ENCODE measurements at places on chromosomes 6 and 20.

- DNase-seq, result no peak
These were observed 853.8 kb upstream of the FLRT3 start for GRCh38 chr20:15191082-15191723.

DNA sequence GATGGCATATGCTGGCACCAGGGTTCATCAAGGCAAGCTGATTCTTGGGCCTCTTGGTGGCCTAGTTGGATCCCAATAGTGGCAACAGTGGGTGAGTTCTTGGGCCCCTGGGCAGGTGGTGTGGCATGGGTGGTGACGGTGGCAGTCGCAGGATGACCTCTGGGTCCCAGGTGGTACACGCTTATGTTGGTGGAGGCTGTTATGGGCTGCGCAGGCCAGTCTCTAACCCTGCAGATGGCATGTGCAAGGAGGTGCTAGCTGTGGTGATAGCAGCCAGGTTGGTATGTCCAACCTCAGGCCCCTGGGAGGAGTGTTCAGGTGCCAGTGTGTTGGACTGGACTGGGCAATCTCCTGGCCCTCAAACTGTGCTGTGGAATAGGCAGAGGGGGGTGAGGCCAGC is 46.2 kb downstream of the CYB5R4 start:
- no peak for DNase-seq

GRCh38 chr6:56595490-56596122 is 47.1 kb downstream of the DST start:
- DNase-seq, result peak; percentile 30

DNA sequence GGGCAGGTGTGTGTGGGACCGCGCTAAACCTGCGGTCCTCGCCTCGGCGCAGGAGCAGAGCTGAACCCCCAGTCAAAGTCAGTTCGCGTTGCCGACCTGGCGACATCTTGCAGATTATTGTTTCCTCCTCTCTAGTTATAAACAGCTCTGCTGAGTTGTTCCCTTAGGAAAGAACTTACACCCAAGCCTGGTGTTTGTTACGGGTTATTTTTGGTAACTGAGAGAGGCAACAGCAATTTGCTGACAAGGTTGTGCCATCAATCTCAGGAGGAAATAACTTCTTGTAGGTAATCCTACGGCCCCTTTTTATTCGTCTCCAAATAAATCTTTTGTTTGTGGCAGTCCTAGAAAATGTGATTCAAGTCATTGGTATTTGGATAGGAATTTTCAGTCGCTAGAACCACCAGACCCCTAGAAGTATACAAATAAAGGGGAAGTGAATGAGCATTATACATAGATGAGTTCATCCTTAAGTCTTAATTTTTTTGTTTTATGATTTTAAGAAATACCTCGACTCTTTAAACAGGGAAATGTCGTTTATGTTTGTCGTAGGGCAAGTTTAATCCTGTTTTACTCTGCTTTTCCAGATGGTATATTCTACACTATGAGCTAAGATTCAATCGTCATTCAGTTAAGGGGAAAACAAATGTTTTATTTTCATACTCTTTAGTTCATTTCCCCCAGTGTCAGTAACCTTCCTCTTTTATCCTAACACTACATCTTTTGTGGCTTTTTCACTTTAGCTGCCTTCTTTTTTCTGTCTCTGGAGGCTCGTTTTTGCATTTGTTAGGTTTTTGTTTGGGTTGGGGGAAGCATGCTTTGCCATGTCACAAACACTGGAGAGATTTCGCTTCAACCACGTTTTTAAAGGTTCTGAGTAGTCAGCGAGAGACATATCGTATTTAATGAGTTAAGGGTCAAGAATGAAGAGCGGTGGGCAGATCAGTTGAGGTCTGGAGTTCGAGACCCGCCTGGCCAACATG is 1.2 kb downstream of the PM20D2 start:
- DNase-seq, result peak; percentile 65

DNA sequence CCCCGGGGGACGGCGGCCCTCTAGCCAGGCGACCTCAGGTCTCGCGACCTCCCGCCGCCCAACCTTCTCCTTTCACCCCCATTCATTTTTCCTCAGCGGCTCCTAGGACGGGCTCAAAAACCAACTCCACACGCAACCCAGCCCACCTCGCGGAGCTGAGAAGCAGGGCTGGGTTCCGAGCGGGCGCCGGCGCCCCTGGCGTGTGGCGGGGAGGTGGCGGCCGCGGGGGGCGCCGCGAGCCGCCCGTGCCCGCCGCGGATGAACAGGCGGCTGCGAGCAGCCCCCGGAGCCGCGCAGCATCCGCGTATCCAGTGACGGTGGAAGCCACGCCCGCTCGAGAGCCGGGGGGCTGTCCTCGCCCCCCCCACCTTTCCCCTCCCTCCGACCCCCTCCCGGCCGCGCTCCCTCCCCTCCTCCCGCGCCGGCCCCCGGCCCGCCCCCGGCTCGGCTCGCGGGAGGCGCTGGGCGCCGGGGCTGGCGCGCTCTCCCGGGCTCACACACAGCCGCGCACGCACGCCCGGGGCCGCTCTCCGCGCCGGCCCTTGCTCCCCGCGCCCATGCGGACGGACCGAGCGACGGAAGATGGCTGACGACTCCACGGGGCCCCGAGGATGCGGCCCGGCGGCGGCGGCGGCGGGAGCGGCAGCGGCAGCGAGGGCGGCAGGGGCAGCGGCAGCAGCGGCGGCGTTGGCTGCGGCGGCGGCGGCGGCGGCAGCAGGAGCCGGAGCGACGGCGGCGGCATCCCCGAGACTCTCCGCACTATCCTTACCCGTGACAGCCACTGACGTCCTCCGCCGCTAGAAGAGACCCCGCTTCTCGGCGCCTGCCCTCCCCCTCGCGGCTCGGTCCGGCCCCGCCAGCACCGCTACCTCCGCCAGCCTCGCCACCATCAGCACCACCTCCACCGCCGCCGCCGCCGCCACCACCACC is at the start of gene SOBP:
Gene SOBP, plus strand, starts transcription at position 482 of the 930 bp plus-strand sequence. CDS start 500 bp downstream, outside the sequence.
- peak; percentile 47 for DNase-seq

- no peak for DNase-seq
These were observed 17.8 kb upstream of the SCAF8 start for GRCh38 chr6:154715446-154715845.

GRCh38 chr6:129183187-129183591 is 300.3 kb downstream of the LAMA2 start:
- DNase-seq, result no peak

GRCh38 chr6:1865585-1865984 is 255.9 kb downstream of the FOXC1 start:
- DNase-seq, result no peak

DNA sequence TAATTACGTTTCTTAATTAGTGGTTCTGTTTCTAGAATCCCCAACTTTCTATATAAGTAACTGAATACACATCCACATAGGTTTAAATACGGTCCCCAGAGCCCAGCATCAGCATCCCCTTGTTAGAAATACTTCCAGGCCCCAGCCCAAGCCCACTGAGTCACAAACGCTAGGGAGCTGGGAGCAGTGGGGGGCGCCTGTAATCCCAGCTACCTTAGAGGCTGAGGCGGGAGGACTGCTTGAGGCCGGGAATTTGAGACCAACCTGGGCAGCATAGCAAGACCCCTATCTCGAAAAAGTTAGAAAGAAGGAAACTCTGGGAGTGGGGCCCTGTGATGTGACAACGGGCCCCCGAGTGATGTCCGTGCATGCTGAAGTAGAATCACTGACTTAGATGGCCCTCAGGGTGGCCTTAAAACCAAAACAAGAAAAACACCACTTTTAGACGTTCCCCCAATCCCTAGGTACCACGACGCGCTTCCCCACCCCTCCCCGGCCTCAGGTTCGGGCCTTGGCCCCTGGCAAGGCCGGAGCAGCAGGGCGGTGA is 1.3 kb upstream of the PPP1R3G start:
- no peak for DNase-seq

- no peak for DNase-seq
These were observed 134.2 kb downstream of the MRPL14 start for GRCh38 chr6:43992783-43993644.

DNA sequence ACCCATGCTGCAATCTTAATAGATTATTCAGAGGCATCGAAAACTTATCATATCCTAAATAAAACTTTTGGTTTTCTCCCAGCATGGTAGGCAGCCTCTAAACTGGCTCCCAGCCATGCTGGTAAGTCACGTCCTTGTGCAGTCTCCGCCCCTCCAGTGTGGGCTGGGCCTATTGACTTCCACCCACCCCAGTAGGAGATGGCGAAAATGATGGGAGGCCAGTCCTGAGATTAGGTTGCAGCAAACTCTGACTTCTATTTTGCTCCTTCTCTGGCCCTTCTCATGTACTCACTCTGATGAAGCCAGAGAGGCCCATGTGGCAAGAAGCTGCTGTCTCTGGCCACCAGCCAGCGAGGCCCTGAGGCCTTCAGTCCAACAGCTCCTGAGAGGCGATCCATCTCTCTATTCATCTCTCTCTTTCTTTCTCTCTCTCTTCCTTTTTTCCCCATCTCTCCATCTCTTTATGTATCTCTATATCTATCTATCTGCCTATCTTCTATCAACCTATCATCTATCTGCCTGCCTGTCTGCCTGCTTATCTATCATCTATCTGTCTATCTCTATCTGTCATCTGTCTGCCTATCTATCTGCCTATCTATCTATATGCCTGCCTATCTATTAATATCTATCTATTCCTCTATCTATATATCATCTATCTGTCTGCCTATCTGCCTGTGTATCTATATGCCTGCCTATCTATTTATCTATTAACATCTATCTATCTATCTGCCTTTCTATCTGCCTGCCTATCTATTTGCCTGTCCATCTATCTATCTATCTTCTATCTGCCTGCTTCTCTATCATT is 52.7 kb upstream of the STX16 start:
- DNase-seq, result peak; percentile 69

DNA sequence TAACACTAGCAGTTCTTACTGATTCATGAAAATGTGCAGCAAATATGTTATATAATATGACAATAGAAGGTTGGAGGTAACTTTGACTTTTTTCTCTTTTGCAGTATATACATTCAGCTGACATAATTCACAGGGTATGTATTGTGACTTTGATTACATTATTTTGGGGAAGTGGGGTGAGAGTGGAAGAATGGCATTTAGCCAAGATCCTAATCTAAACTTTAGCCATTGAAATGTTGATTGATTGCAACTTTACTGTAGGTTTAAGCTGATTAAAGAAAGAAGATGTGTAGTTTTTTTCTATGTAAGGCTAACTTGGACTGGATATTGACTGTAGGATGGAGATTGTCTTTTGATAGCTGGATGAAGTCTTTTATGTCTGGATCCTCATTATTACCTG is 46.0 kb downstream of the MAPK14 start:
- DNase-seq, result no peak

DNA sequence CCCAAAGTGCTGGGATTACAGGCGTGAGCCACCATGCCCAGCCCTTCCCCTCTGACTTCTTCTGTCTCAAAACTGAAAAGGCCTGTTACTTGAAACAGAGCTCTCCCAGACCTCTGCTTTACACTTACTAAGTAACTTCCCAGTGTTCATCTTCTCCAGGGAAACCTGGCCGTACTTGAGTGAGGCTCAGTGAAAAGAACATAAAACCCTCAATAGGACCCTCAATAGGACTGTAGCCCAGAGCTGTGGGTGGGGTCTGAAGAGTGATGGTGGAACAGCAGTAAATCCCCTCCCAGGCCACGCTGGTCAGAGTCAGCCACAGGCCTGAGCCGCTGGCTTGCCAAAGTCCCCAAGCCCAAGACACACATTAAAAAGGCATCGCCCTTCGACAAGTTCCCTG is 145.4 kb downstream of the NFATC2 start:
- DNase-seq, result no peak

DNA sequence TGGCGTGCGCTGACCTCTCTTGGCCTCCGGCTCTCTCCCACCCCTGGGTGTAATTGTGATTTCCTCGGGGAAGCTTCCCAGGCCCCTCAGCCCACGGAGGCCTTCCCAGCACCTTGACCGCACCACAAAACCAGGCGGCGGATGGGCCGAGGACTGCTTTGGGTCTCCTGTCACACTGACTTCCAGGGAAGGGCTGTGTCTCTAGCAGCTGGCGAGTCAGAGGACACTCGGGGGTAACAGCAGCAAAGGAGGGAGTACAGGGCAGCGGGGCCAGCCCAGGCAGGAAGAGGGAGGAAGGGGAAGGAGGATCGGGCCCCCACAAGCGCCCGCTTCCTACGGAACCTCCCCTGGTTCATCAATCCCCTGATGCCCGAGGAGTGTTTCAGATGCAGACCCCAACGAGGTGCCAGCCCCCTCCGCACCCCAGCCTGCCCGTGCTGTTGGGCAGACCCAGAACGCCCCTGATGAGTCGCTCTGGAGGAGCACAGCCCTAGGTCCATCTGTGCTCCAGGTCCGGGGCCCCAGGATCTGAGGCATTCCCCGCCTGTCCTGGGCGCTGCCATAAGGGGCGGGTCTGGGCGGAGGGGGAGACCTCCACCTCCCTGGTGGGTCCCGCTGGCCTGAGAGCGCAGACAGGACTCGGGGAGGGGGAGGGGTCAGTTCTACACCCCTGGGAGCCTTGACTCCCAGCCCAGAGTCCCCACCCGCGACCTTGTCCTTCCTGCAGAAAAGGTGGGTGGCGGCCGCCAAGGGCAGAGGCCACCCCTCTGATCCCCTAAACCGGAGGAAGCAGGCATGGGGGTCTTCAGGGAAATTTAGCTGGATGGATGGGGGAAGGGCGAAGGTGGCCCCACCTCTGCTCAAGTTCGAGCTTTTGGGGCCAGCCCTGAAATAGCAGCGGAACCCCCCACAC is 956 bp downstream of the CHRNA4 start:
- DNase-seq, result no peak

- no peak for DNase-seq
These were observed 71.4 kb upstream of the TCF21 start for GRCh38 chr6:133817460-133818047.
